ENCODE measurements at places on chromosomes 4 and X.
A peak's percentile ranks its signal among the peaks of the same experiment; 100 is the strongest.

GRCh38 chr4:47667552-47667951 lies 170.3 kb downstream of the CORIN start:
- H3K36me3 ChIP-seq: no peaks in the 10 kb centered on the region
- no peak for DNase-seq
- H3K4me1 ChIP-seq: no peaks in the 10 kb centered on the region
- no peak overlapping the region for H3K4me3 ChIP-seq
- no peak overlapping the region for H3K27ac ChIP-seq

DNA sequence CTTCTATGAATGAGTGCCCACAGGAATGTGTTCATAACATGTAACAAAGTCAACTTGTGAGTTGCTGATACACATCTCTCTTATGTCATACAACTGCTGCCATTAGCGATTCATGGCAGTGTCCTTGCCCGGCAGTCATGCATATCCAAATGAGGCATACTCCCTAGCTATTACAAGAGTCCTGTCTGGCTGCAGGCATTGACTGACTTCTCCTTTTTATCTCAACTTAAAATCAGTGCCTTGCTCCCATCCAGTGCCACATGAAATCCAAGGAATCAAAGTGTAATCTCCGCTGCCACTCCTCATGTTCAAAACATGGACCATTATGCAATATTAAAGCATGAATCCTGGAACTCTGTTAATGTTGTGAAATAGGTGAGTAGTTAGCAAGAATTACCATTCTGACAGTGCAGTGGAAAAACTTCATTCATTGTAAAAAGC lies 348.9 kb upstream of the FTHL17 start:
- no peaks in the 10 kb centered on the region for H3K4me1 ChIP-seq
- DNase-seq: no peak
- H3K27me3 ChIP-seq: no peaks in the 10 kb centered on the region
- no peak overlapping the region for H3K27ac ChIP-seq

DNA sequence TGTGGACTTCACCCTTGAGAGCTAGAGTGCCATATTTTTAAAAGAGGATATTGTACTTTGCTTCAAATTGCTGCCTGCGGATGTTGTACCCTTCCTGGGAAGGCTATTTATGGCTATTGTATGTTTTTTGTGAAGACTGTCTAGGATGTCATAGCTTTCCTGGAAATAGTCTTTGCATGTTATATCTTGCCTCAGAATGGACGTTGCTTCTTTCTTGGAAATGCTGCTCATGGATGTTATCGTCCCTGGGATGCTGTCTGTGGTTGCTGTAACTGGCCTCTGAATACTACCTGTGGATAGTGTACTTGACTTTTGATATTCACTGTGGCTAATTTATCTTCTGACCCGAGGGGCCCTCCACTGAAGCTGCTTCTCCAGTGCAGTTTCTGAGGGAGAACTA lies 146.8 kb downstream of the ENOX2 start:
- no peaks in the 10 kb centered on the region for H3K36me3 ChIP-seq
- H3K27me3 ChIP-seq: no peaks in the 10 kb centered on the region
- H3K27ac ChIP-seq: no peak overlapping the region
- H3K4me3 ChIP-seq: no peak overlapping the region

GRCh38 chr4:156968479-156968984 lies 3.1 kb downstream of the PDGFC start:
- H3K27me3 ChIP-seq: no peaks in the 10 kb centered on the region
- peaks cover 17% of the 10 kb centered on the region for H3K4me1 ChIP-seq
- H3K27ac ChIP-seq: peak overlapping the region; percentile 78
- peaks cover 22% of the 10 kb centered on the region for H3K36me3 ChIP-seq
- no peak for DNase-seq
- H3K4me3 ChIP-seq: no peak overlapping the region

- H3K27me3 ChIP-seq: no peaks in the 10 kb centered on the region
- H3K27ac ChIP-seq: no peak overlapping the region
- no peak overlapping the region for H3K4me3 ChIP-seq
- no peaks in the 10 kb centered on the region for H3K4me1 ChIP-seq
- no peaks in the 10 kb centered on the region for H3K36me3 ChIP-seq
Measured at GRCh38 chr4:76354517-76355473, 48.3 kb downstream of the STBD1 start.
